ENCODE measurements at places on chromosomes 7 and 10.

DNA sequence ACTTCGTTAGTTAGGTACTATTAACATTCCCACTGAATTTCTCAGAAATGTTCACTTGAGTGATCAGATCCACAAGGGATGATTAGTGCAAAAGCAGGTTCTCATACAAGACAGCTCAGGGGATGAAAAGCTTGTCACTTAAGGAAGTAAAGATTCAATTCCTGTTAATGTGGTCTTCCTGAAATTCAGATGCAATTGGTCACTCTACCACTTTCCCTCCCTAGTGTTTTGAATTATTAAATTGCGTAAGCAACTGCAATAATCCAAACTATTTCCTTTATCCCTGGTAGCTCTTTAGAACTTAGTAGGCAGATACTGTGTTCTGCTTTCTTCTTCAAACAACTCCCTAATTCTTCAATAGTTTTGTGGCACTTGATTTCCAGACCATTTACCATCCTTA is 121.4 kb downstream of the MAGI2 start:
- no peak for DNase-seq

GRCh38 chr10:1043532-1043995 is 5.4 kb downstream of the IDI1 start:
- peak; percentile 35 for DNase-seq

GRCh38 chr7:129650056-129650758 is 38.7 kb downstream of the NRF1 start:
- no peak for DNase-seq

DNA sequence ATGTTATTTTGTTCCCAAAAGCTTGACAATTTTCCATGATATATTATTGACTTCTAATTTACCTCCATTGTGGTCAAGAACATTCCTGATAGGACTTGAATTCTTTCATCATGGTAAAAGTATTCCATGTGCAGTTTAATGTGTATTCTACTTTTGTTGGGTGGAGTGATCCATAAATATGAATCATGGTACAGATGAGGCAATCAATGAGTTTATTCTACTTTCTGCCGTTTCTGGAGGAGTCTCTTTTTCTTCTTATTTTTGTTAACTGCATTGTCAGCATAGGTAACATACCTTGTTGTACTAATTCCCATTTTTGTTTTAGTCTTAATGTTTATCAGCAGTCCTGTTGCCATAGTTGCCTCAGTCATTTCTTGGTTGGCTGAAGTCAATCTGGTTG is 69.6 kb downstream of the SHOC2 start:
- no peak for DNase-seq

DNA sequence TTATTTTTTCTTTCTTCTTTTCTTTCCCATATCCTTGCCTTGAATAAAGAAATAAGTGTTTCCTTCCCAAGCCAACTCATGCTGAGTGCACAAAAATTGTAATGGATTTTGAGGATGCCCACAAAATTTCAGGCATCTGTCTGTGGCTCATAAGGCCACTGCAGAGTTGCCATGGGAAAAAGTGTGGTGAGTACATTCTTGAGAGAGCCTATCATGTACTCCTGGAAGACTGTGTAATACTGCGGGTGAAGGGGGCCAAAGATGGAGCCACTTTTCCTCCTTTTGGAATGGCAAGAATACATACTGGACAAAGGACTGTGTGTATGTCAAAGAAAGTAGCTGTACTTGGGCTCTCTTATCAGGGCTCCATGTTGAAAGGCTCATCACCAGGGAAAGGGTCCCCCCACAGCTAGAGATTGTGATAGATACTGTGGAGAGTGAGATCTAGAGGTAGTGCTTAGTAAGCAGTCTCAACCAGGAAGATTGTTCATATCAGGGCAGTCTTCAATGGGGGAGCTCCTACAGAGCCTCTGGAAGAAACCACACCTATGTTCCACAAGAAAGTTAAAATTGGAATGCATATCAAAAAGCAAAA is 341.6 kb upstream of the KCND2 start:
- no peak for DNase-seq

DNA sequence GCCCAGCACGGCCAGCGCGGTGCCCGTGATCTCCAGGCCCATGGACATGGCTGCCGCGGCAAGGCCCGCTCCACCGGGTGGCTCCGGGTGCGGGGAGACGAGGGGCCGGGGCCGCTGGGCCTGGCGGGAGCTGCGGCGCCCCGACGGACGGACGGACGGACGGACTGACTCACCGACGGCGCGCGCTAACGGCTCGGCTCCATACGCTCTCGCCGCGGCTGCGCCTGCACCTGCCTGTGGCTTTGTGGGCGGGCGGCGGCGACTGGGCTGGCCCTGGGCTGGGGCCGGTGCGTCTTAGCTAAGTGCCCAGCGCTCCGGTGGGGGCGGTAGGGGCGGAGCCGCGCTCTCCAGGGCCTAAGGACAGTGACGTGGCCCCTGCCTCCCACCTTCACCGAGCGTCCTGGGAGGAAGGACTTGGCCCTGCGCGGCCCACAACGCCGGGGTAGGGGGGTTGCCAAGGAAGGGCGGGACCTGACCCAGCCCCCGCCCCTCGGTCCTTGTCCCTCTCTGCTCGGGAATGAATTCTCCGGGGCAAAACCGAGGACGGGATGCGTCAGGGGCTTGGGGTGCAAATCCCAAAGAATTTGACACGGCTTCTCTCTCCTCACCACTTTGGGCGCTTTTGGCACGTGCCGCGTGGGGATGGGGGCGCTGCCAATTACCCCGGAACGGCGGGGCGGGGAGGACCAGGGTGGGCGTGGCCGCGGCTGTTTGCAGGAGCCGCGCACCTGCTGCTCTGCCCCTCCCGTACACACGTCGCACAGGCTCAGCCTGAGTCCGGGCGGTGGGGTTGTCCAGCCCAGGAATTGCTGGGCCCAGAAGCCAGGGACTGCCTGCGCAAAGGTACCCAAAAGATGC is at the start of gene CLDN3:
TSS of gene CLDN3 (minus strand) at position 269 of the 858 bp plus-strand sequence. CDS start at position 48, 221 bp downstream.
- DNase-seq: no peak

DNA sequence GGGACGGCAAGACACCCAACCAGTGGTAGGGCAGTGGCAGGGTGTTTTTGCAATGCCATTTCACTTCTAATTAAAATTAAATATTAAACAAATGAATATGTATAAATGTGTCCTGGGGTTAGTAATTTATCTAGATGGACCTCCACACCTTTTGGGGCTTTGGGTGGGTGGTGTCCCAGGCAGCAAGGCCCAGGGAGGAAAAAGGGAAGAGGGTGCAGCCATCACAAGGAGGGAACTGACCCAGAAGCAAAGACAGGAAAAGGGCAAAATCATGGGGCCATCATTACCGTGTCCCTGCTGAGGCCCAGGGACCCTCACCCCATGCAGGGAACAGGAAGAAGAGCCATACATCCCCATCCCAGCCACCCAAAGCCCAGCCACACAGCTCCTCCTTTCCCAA is 204.6 kb downstream of the GRID1 start:
- no peak for DNase-seq

- DNase-seq: no peak
Measured at GRCh38 chr7:94069162-94069739, 65.1 kb upstream of the BET1 start.

DNA sequence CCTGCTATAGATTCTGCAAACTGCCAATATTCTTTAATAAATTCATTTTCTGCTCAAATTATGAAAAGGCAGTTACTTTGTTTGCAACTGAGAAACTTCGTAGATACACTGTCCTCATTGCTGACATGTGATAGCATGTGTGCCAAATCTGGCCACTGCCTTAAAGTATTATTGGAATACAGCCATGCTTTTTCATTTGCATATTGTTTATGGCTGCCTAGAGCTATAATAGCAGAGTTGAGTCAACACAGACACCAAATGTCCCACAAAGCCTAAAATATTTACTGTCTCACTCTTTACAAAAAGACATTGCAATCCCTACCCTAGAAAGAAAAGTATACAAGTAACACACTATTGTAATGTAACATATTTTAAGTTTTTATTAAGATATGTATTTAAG is 647.4 kb downstream of the XPNPEP1 start:
- DNase-seq: no peak

DNA sequence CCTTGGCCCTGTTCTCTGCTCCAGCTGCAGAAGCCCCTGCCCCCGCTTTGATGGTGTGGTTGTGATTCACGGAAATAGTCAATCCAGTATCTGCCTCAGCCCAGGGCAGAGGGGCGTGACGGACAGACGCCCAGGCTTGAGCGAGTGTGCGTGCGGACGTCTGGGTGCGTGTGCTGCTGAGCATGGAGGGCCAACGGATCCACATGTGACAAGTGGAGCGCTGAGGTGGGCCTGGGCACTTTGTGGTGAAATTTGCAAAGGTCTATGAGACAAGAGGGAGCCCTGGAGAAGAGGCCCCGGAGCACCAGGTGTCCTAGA is 94.4 kb downstream of the WDR37 start:
- DNase-seq: no peak

DNA sequence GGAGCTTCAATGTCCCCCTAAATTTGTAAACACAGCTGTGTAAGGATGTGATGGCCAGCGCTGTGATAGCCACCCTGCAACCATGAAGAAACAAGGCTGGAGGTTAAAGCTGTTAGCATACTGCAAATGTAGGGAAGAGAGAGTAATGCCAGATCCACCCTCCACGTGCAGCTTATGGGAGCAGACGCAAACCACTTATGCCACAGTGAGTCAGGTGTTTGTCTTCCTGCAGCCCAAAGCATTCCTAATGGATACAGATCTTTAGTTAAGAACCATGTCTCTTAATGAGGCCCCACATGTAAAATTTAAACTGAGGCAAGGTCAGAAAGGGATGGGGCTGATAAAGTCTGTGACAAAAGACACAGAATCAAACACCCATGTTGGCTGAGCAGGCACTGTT is 13.6 kb upstream of the MYL7 start:
- no peak for DNase-seq

GRCh38 chr10:119103903-119104653 is at the start of gene DENND10:
Gene DENND10, plus strand, starts transcription at chr10:119104113. Its CDS starts 30 bp downstream, at chr10:119104143.
- peak; percentile 76 for DNase-seq

GRCh38 chr10:43256531-43257346 is 10.1 kb downstream of the RASGEF1A start:
- no peak for DNase-seq

- DNase-seq: no peak
Measured at GRCh38 chr7:120400806-120401455, 128.0 kb downstream of the KCND2 start.

DNA sequence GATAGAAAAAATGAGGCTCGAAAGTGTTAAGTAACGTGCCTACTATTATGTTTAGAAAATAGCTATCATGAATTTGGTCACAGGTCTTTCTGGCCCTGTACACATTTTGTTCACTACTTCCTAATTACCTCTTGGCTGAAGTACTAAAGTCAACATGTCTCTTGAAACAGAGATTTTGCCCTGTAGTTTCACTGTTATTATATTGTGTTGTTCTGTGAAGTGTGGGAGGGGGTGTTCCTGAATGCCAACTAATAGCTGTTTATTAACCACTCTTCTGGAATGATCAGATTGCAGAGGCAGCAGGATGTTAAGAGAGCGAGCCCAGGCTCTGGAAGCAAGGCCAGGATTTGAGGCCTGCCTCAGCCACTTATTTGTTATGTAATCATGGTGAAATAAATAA is 72.1 kb downstream of the RNF133 start:
- DNase-seq: no peak

DNA sequence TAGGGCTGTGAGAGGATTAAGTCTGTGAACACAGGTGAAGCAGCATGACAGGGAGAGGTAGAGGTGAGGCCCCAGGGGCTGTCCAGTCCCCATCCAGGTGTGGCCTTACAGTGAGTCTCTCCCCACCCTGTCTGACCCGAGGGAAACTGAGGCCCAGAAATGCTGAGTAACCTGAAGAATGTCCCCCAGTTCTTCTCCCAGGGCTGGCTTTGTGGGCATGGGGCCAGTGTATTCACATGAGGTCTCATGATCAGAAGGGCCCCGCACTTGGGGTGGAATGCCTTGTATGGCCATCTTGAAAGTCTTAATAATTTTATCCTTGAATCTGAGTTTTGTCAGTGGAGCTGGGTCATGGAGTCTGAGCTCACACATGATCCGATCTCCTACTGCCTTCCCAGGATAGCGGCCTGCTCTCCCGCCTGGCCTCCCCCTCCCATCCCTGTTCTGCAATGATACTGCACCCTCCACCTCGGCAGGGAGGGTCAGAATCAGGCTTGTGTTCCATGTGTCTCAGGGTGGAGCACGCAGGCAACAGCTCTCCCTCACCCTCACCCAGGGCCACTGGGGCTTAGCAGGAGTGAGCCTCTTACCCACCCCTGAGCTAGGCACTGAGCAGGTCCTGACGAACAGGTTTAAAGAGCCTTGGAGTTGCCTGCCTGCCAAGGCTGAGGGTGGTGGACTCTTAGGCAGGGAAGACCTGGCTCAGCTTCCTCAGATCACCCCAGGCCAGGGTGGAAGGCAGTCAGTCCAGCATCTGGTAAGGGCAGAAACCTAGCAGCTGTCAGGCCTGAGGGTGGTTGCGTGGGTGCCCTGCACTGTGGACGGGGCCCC is 41.4 kb upstream of the NPFFR1 start:
- DNase-seq: no peak

GRCh38 chr10:129448539-129448938 is 18.5 kb upstream of the MGMT start:
- DNase-seq: no peak

- DNase-seq: no peak
Measured at GRCh38 chr7:94270772-94271171, 123.9 kb upstream of the COL1A2 start.

DNA sequence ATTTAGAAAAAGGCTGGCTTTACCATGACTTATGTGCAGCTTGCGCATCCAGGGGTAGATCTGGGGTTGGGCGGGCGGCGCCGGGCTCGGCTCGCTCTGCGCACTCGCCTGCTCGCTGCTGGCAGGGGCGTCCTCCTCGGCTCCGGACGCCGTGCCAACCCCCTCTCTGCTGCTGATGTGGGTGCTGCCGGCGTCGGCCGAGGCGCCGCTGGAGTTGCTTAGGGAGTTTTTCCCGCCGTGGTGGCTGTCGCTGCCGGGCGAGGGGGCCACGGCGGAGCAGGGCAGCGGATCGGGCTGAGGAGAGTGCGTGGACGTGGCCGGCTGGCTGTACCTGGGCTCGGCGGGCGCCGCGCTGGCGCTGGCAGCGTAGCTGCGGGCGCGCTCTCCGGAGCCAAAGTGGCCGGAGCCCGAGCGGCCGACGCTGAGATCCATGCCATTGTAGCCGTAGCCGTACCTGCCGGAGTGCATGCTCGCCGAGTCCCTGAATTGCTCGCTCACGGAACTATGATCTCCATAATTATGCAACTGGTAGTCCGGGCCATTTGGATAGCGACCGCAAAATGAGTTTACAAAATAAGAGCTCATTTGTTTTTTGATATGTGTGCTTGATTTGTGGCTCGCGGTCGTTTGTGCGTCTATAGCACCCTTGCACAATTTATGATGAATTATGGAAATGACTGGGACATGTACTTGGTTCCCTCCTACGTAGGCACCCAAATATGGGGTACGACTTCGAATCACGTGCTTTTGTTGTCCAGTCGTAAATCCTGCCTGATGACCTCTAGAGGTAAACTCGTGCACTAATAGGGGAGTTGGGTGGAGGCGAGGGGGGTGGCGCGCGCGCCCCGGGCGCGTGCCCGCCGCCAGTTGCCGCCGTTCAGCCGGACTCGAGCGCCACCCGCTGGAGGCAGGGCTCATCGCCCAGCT is at the start of gene HOXA5:
TSS of gene HOXA5 (minus strand) at position 659 of the 927 bp plus-strand sequence. CDS start at position 585, 74 bp downstream.
- DNase-seq: peak; percentile 76

- no peak for DNase-seq
Measured at GRCh38 chr7:50264908-50265307, 39.6 kb upstream of the IKZF1 start.

All from skin of body (tissue), 3 donors.